NCI-H1436 (cell line): ENCODE measurements at places on chromosomes 7 and 10.

DNA sequence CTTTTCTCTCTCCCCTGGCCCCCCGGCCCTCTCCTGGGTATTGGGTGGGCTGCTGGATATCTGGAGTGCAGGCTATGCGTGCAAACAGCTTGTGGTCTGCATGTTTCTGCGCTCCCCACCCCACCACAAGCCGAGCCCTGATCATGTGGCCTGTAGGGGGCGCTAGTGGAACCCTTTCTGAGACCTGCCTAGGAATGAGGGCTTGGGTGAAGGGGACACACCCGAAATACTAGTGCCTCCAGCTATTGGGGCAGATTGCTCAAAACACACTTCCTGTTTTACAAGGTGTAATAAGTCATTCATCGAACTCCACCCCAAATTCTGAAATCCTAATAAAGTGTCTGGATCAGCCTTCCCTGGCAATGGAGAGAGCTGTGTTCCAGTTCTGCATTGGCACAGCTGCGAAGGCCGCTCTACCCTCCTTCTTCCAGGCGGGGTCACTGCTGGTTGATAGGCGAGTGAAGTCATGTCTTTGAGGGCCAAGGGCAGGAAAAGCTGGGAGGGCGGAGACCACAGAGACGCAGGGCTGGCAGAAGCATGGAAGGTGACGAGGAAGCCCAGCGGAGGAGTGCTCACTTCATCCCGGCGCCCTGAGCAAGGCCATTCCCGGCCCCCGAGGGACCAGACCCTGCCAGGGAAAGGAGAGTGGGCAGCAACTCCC, 19.8 kb upstream of the PRRT4 start:
- no peak for DNase-seq

- no peak for DNase-seq
These were observed 43.0 kb downstream of the LOXL4 start for GRCh38 chr10:98224996-98225395.

- DNase-seq: no peak
These were observed 50.9 kb downstream of the SEMA3D start for GRCh38 chr7:85135977-85136376.

- DNase-seq: no peak
These were observed 82.5 kb downstream of the RTKN2 start for GRCh38 chr10:62185919-62186692.

DNA sequence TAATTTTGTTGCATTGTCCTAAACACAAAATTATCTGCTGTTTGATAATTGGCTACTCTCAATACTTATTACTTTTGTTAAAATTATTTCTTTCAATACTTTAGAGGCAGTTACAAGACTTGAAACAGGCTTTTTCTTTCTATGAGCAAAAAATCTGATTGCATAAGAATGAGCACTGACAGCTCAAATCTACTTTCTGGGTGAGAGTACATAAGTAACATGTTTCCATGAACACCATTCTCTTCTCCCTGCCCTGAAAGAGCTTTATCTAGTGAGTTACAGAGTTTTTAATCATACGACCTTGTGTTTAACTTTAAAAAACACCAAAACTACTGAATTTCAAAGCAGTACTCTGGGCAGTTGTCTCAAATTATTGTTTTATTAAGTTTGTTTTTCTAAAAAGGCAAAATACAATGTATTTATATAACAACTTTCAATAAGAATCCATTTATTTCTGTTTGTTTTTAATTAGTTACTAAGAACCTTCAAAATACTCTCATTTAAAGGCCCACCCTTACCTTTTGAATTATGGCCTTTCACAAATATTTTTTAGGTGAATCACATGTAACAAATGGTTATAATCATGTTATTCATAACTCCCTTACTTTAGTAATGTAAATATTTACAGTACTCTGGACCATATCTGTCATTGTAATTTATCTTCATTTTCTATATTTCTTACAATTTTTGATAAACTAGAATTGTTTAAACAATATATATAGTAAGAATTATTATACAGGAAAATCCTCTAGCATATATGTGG, 23.0 kb upstream of the TFAM start:
- no peak for DNase-seq

DNA sequence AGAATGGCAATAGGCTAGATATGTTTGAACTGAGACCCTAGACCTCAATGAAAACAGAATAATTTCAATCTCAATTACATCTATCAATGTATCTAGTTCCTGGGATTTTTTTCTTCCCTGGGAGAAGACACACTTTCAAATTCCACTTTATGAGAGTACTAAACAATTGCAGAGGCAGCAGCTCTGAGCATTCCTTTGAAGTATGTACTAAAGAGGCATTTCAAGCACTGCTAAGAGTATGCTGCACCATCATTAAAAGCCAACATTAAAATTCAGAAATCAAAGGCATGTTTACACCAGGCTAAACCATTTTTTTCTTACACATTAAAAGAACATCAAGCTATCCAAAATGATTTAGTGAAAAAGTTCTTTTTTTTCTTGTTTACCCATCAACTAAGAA, 297.9 kb upstream of the CACNA2D1 start:
- no peak for DNase-seq

- no peak for DNase-seq
These were observed 92.5 kb downstream of the CFAP58 start for GRCh38 chr10:104446151-104446550.

- DNase-seq: no peak
These were observed 37.2 kb downstream of the PDE1C start for GRCh38 chr7:32033006-32033405.

DNA sequence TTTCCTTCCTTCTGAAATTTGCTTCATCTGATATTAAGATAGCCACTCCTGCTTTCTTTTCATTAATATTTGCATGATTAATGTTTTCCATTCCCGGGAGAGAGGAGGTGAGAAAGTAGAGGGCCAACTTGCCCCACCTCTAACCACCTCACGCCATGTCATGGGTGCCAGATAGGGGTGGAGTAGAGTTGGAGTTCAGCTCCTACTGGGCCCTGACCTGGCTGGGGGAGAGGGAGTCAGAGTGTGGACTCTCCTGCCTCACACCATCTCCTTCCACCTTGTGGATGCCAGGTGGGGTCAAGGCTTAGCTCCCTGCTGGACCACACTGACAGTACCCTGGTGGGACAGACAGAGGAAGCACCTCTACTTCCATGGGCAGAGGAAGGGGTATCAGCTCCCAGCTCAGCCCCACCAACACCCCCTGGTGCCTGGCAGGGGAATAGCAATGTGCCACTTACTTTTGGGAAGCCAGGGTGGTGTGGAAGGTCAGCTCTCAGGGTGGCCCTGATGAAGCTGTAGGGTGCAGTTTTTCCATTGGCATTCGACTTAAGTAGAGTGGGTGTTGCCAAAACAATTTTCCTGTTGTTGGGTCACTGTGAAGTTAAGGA, 28.0 kb downstream of the CHST12 start:
- DNase-seq: no peak

GRCh38 chr7:155356323-155357105, 58.8 kb downstream of the INSIG1 start:
- no peak for DNase-seq

- no peak for DNase-seq
These were observed 27.2 kb downstream of the C10orf67 start for GRCh38 chr10:23317416-23317815.

DNA sequence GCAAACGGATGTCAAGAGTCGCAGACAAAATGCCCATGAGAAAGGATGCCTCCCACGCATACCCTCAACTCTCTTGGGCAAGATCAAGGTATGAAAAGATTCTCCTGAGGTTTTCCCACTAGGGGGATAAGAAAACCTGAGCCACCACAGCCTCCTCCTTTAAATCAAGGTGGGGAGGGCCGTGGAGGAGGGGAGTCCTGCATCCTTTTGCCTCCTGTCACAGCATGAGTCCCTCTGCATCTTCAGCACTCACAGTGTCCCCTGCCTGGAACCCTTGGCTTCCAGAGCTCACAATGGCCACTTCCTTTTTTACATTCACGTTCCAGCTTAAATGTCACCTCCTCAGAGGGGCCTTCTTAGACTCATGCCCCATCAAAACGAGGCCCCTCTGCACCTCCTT, 207.6 kb downstream of the GLI3 start:
- no peak for DNase-seq

- DNase-seq: no peak
These were observed 129.5 kb downstream of the SDK1 start for GRCh38 chr7:3430588-3430987.

DNA sequence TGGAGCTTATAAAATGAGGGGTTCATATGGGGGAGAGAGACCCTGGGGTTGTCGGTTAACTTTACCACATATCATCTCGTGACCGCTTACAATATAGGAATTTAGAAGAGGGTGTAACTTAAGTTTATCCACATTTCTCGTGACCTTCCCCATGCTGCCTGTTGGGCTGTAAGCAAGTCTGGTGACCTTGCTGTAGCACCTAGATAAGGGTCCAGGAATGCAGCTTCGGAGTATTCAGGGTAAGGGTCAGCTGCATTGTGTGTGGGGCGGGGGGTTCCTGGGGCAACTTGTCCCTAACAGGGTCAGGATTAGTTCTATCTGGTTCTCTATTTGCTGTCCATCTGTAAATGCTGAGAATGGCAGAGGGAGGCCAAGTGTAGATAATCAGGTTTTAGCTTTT, 1.3 kb upstream of the CHST3 start:
- DNase-seq: no peak

GRCh38 chr10:126375926-126376554, 12.2 kb downstream of the ADAM12 start:
- DNase-seq: no peak

DNA sequence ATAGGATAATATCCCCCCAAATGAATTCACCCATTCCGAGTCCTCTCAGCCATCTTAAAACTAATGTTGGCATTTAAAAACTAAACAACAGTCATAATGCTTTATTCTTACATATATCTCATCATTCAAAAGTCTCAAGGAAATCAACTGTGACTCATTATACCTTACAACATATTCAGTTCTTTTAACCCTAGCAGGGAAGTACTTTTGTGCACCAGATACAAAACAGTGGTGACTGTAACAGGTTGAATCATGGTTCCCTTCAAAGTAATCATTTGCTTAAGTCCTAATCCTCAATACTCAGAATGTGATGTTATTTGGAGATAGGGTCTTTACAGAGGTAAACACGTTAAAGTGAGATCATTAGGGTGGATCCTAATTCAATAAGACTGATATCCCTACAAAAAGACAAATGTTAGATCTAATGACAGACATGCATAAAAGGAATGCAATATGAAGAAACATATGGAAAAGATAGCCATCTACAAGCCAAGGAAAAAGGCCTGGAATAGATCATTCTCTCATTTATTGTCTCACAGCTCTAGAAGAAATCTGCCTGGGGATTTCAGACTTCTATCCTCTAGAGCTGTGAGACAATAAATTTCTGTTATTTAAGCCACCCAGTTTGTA, 42.3 kb downstream of the RELN start:
- DNase-seq: no peak

GRCh38 chr10:14837003-14837756, 657 bp downstream of the CDNF start:
- DNase-seq: no peak

- no peak for DNase-seq
These were observed 293.4 kb upstream of the MKLN1 start for GRCh38 chr7:131034166-131034881.

DNA sequence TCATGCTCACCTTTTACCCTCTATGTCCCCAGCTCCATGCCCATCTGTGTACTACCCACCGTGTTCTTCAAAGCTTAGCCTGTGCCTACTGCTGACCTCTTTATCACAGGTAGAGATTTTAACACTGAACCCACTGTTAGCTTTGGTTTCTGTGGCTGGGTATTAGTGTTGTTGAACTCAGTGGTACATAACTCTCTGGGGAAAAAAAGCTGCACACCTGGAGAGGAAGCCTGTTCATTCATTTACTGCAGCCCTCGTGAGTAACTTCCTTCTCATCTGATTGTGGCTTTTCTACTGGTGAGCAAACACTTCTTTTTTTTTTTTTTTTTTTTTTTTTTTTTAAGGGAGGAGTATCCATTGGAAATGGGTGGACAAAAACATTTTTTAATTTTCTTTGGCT, 326.3 kb downstream of the CCSER2 start:
- peak; percentile 16 for DNase-seq

DNA sequence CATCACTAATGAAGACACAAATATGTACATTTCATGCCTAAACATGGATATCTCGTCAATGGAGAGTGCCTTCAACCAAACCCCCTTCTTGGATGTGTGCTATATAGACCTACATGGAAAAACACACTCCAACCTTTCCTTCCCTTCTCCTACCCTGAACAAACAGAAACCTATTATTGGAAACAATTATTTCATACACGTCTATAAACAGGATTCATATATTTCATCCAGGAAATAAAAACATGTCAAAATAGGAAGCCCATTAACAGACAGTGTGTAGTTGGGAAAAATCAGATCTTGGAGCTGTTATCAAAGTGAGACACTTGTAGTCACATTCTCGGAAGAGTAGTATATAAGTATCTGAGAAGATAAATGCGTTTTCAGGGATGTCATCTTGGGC, 81.1 kb downstream of the NRP1 start:
- DNase-seq: no peak

GRCh38 chr10:11538834-11539190, 72.6 kb downstream of the USP6NL start:
- DNase-seq: no peak

GRCh38 chr10:123141791-123142700, 5.9 kb upstream of the HMX2 start:
- no peak for DNase-seq

- no peak for DNase-seq
These were observed 11.4 kb downstream of the NDST2 start for GRCh38 chr10:73799899-73800559.

- DNase-seq: no peak
These were observed 21.5 kb upstream of the MYL10 start for GRCh38 chr7:101650579-101651081.

- no peak for DNase-seq
These were observed 62.7 kb upstream of the RNF32 start for GRCh38 chr7:156577645-156578577.

GRCh38 chr10:97069576-97070362, 116.0 kb downstream of the SLIT1 start:
- DNase-seq: no peak

GRCh38 chr10:60992636-60993035, 48.7 kb upstream of the RHOBTB1 start:
- no peak for DNase-seq

GRCh38 chr10:99977916-99978315, 31.8 kb downstream of the DNMBP start:
- DNase-seq: no peak

DNA sequence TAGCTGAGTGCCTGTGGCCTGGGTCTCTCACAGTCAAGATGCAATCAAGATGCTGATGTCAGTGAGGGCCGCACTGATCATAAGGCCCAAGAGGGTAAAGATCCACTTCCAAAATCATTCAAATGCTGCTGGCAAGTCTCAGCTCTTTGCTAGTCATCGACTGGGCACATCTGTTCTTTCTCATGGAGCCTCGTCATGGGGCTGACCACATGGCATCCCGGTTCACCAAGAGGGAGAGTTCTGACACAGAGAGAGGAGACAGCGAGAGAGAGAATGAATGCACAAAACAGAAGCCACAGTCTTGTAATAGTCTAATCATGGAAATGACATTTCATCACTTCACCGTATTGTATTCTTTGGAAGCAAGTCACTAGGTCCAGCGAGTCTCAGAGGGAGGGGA, 1067.5 kb upstream of the C7orf33 start:
- no peak for DNase-seq

- DNase-seq: no peak
These were observed 11.2 kb downstream of the TRIM56 start for GRCh38 chr7:101096331-101096956.

- DNase-seq: no peak
These were observed 35.3 kb upstream of the TNKS2 start for GRCh38 chr10:91762878-91763277.

- DNase-seq: no peak
These were observed 204.1 kb upstream of the POM121L12 start for GRCh38 chr7:52831321-52831720.
